A673 (cell line): ENCODE measurements at places on chromosomes 6 and 20. TPM values are rescaled to one million over a fixed set of nuclear protein-coding genes. Genes with fewer than 3 reads are reported as not detected.
A peak's percentile ranks its signal among the peaks of the same experiment; 100 is the strongest.

GRCh38 chr20:63697868-63698545, 1.6 kb downstream of the TNFRSF6B start:
- no peak overlapping the region for H3K4me3 ChIP-seq
- H3K27ac ChIP-seq, result no peak overlapping the region
- no peaks in the 10 kb centered on the region for H3K27me3 ChIP-seq
- DNase-seq, result no peak

The C20orf141 gene
- not detected in 2 replicates for total RNA-seq

DNA sequence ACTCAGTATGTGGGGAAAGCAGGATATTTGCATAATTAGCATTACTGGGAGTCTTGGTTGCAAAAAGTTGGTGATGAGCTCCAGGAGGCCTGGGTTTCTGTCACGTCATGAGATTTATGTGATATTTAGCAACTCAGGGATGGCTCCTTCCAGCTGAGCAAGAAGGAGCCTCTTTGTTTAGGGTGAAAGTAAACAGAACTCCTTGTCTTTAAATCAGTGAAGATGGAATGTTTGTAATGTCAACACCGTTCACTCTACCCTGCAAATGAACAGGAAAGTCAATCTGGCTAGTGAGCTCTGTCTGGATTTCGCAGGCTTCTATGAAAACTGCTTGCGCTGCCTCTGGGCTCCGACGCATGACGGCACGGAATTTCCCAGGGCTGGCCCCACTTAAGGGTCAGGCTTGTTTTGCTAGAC, 86.9 kb downstream of the PXDC1 start:
- H3K27ac ChIP-seq, result peak overlapping the region; percentile 14
- H3K36me3 ChIP-seq, result no peaks in the 10 kb centered on the region
- peaks cover 19% of the 10 kb centered on the region for H3K4me1 ChIP-seq
- DNase-seq, result peak; percentile 58

The MARCKS gene
- 95.9 and 110 TPM in 2 replicates for total RNA-seq

GRCh38 chr6:108748055-108748454, 100.2 kb upstream of the ARMC2 start:
- H3K4me1 ChIP-seq, result no peaks in the 10 kb centered on the region
- no peaks in the 10 kb centered on the region for H3K36me3 ChIP-seq
- H3K27me3 ChIP-seq, result no peaks in the 10 kb centered on the region
- H3K4me3 ChIP-seq, result no peak overlapping the region
- H3K27ac ChIP-seq, result no peak overlapping the region
- no peak for DNase-seq

GRCh38 chr6:155260686-155261085, 3.1 kb upstream of the CLDN20 start:
- no peak overlapping the region for H3K4me3 ChIP-seq
- peaks cover 40% of the 10 kb centered on the region for H3K36me3 ChIP-seq
- no peaks in the 10 kb centered on the region for H3K27me3 ChIP-seq
- H3K27ac ChIP-seq, result no peak overlapping the region
- peaks cover 11% of the 10 kb centered on the region for H3K4me1 ChIP-seq

GRCh38 chr6:158040051-158040803, 58.6 kb downstream of the SYNJ2 start:
- no peak overlapping the region for H3K4me3 ChIP-seq
- DNase-seq, result peak; percentile 80
- no peaks in the 10 kb centered on the region for H3K27me3 ChIP-seq
- H3K36me3 ChIP-seq, result peaks cover 4% of the 10 kb centered on the region
- H3K4me1 ChIP-seq, result peaks cover 34% of the 10 kb centered on the region
- H3K27ac ChIP-seq, result peak overlapping the region; percentile 45

DNA sequence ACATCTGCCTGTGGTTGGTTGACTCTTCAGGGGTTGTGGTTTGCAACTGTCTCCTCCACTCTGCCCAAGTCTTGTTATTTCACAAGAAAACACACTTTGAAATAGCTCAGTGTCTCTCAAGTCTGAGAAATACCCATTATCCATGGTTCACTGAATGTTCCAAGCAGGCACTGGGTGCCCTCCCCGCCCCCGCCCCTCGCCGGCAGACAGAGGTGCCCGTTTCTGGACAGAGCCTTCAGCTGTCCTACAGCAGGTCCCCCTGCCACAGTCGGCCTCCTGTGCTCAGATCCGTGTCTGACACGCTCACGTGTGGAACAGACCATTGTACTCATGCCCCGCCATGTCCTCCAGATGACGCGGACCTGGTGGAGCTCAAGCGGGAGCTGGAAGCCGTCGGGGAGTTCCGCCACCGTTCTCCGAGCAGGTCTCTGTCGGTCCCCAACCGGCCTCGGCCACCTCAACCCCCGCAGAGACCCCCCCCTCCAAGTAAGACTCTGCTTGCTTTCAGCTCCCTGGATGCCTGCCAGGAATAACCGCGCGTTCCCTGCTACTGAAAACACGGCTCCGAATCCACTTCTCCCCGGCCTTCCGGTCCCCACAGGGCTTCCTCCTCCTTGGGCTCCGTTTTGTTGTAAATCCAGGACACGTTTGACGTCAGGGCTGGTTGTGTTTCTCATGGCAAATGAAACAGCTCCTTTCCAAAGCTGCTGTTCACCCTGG, 81.4 kb downstream of the SERAC1 start:
- no peaks in the 10 kb centered on the region for H3K27me3 ChIP-seq
- no peak overlapping the region for H3K27ac ChIP-seq
- H3K4me1 ChIP-seq, result no peaks in the 10 kb centered on the region
- H3K36me3 ChIP-seq, result peaks cover 26% of the 10 kb centered on the region

DNA sequence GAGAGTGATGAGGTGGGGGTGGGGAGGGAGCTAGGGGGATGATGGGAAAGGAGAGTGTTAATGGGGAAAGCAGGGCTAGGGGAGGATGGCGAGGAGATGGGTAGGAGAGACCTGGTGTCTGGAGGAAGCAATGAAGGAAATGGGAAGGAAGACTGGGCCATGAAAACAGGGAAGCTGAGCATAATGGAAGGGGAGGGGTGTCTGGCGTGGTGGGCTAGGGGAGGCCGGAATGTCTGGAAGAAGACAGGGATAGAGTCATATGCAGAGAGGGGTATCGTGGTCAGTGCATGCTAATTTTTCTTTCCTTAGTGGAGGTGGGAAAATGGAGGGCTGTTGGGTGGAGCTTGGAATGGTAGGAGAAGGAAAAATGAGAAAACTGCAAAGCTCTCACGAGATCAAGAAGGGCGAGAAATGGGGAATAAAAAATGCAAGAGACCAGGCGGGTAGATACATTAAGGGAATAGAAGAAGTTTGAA, 423 bp downstream of the KLHDC3 start:
- peaks cover 7% of the 10 kb centered on the region for H3K4me1 ChIP-seq
- DNase-seq, result peak; percentile 23
- peak overlapping the region; percentile 82 for H3K4me3 ChIP-seq
- H3K27ac ChIP-seq, result peak overlapping the region; percentile 63
- peaks cover 57% of the 10 kb centered on the region for H3K36me3 ChIP-seq
- no peaks in the 10 kb centered on the region for H3K27me3 ChIP-seq

The OXT gene
- total RNA-seq, result not detected in 2 replicates

DNA sequence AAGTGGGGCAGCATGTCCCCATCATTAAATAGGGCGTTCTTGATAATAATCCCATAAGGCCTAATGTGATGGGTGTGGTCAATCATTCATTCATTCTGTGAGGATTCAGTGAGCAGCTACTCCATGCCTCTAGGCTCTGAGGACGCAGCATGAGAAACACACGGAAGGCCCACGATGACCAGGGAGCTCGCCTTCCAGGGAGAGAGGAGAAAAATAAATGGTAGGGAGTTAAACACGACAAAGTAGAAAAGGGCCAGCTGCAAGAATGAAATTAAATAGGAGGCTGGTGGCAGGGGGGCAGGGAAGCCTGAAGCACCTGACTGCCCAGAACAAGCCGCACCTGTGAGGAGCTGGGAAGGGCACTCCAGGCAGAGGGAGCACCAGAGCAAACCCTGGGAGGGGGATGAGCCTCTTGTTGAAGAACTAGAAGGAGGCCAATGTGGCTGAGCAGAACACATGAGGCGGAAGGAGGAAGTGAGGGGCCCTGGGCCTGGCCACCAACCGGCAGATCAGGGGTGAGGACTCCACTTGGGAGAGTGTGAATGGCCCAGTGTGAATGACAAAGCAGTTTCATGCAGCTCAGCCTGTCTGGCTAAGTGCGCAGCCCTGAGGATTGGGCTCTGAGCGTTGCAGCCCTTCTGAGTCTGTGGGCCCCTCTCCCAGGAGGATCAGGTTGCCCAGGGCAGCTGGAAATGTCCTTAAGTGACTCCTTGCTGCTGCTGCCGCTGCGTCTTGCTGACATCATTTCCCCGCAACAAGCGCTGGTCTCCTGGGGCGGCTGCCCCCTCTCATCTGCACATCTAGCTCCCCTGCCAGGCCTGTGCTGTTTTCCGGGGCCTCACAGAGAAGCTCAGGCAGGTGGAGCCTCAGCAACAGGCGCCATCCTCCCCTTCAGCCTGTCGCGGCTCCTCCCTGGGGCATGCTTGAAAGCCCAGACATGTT, 99.9 kb downstream of the CDH26 start:
- DNase-seq, result peak; percentile 86
- peaks cover 38% of the 10 kb centered on the region for H3K4me1 ChIP-seq
- peak overlapping the region; percentile 97 for H3K27ac ChIP-seq

- peaks cover 31% of the 10 kb centered on the region for H3K36me3 ChIP-seq
- H3K4me1 ChIP-seq, result no peaks in the 10 kb centered on the region
- no peak overlapping the region for H3K27ac ChIP-seq
- H3K27me3 ChIP-seq, result no peaks in the 10 kb centered on the region
- H3K4me3 ChIP-seq, result no peak overlapping the region
Observed at GRCh38 chr20:52160621-52161204, 30.9 kb downstream of the ZFP64 start.

DNA sequence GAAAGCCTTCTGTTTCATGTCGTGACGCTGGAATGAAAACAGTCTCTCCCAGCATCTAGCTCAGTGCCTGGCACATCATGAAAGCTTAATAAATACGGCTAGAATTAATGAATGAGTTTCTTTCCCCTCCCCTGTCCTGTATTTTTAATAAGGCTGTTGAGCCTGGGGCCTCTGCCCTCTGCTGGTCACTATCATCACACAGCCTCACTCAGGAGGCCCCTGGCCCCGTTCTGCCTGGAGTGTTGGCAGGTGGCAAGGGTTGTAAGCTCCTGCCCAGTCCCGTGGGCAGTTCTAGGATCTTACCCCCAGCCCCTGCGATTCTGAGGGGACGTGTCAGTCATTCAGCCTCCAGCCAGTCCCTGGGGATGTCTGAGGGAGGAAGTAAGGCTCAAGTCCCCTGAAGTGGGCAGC, 41.4 kb downstream of the PHACTR3 start:
- no peak overlapping the region for H3K27ac ChIP-seq
- no peaks in the 10 kb centered on the region for H3K27me3 ChIP-seq
- no peaks in the 10 kb centered on the region for H3K4me1 ChIP-seq
- H3K36me3 ChIP-seq, result no peaks in the 10 kb centered on the region
- H3K4me3 ChIP-seq, result no peak overlapping the region

DNA sequence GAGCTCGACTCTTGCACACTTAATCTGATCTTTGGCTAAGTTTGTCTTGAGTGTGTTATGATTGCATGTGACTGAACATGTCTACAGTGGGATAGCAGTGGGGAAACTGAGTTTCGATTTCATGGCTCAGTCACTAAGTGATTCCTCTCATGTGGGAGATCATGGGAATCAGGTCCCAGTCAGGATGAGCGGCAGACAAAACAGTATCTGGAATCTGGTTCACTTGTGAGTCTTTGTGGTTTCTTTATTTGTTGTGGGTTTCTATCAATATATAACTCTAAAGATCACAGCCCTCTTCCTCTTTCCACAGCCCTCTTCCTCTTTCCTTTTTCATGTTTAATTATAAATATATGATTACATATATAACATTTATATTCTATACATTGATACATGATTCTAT, 4.0 kb downstream of the RPP21 start:
- no peaks in the 10 kb centered on the region for H3K4me1 ChIP-seq
- no peak overlapping the region for H3K27ac ChIP-seq
- no peaks in the 10 kb centered on the region for H3K27me3 ChIP-seq

The SLC22A16 gene
- 0.15 TPM in 1 of 2 replicates, not detected in the other for total RNA-seq

DNA sequence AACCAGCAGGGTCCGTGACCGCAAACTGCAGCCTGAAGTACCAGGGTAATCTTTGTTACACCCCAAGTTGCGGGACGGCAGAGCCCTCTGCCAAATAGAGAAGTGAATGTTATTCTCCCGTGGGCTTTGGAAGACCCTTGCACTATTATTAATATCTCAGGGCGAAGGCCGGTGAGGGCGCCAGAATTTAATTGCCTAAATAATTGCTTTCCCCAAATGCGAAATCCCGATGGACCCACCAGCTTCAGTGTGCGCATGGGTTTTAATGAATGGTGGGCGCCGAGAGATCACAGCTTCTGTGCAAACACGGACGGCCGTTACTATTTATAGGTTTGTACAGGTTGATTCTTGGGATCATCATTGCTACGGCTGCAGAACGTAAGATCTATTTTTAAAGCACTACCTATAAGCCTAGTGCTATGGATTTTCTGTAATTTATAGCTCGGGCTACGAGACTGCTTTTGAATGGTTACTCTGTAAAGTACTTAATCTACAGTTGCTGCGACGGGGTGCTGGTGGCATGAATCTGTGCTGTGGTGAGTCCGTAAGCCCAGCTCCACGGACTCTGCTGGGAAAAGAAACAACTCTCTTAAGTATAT, 15.2 kb upstream of the PHACTR3 start:
- peaks cover 4% of the 10 kb centered on the region for H3K27me3 ChIP-seq
- no peak overlapping the region for H3K27ac ChIP-seq
- no peaks in the 10 kb centered on the region for H3K36me3 ChIP-seq
- no peak for DNase-seq

The BMP6 gene
- total RNA-seq, result 1.7 and 1.9 TPM in 2 replicates

GRCh38 chr6:68747110-68747790, 112.2 kb downstream of the ADGRB3 start:
- H3K36me3 ChIP-seq, result no peaks in the 10 kb centered on the region
- no peak overlapping the region for H3K27ac ChIP-seq
- H3K4me1 ChIP-seq, result no peaks in the 10 kb centered on the region
- no peak overlapping the region for H3K4me3 ChIP-seq

DNA sequence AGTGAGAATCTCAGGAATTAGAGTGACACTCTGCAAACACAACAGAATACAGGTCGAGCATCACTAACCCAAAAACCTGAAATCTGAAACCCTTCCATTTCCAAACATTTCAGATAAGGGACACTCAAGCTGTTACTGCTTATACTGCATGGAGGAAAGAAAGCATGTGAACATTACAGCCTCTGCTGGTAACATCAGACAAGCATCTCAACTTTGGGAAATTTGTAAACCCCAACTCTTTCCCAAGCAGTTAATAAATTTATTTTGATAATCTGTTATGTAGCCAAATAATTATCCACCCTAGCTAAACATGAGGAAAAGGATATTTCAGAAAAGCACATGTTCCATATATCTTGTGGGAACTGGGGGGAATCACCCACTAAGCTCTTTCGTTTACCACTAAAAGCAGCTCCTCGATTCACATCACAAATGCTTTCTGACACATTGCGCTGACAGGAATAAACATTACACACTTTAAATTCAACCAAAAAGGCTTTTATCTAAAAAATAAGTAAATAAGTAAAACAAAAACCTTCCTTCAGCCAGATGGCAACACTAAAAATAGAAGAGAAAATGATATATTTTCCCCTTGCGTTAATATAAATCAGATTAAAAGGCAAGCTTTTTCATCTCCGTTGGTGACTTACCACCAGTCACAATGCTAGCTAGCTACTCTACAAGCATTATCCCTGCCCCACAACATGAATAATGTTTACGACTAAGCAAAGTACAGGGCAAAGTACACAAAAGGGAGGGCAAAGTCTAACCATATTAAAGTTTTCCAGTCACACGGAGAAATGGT, 120.8 kb downstream of the MAP7 start:
- H3K27ac ChIP-seq, result no peak overlapping the region
- DNase-seq, result no peak
- H3K4me1 ChIP-seq, result no peaks in the 10 kb centered on the region
- no peaks in the 10 kb centered on the region for H3K36me3 ChIP-seq
- H3K27me3 ChIP-seq, result peaks cover 3% of the 10 kb centered on the region
